ENCODE measurements at places on chromosomes 3 and 15.

DNA sequence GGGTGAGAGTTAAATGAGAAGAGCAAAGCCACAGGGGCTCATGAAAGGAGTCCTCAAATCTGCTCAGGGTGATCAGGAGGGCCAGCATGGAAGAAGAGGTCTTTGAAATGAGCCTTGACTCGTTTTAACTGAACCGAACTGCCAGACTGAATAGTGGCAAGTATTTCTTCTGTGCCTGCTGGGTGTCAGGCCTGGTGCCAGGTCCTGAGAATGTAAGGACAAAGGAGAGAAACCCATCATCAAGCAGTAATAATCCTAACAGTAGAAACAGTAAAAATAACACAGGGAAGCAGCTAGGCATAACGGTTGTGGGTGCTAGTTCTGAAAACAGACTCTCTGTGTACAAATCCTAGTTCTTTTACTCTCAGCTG lies 40.4 kb upstream of the SMAD3 start:
- no peak for DNase-seq

- no peak for DNase-seq
Measured at GRCh38 chr3:180073561-180073960, 36.8 kb upstream of the PEX5L start.

GRCh38 chr3:150357923-150358607 lies 50.0 kb upstream of the TSC22D2 start:
- no peak for DNase-seq

- DNase-seq, result no peak
Measured at GRCh38 chr3:52894756-52895155, 2.6 kb downstream of the STIMATE start.

GRCh38 chr3:127383656-127384179 lies 95.9 kb upstream of the PRR20G start:
- DNase-seq, result no peak

- DNase-seq, result no peak
Measured at GRCh38 chr3:33196538-33196937, 22.1 kb downstream of the SUSD5 start.

- no peak for DNase-seq
Measured at GRCh38 chr15:94269954-94270353, 38.6 kb downstream of the MCTP2 start.

DNA sequence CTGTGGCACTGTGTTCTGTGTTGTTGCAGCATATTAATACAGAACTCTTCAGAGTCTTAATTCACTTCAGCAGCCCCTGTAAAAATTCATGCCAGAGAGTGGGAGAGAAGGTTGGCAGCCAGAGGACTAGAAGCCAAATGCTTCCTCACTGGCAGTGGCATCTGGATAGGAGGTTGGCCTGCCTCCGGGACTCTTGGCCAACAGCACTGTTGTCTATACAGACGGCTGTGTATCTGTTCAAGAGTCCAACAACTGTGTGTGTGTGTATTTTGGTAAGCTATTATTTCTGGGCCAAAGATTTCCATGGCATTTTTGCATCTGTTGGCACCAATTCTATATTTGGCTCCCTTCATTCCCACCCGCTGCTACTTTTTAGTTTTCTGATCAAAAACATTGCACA lies 156.0 kb upstream of the SOX2 start:
- DNase-seq, result no peak

DNA sequence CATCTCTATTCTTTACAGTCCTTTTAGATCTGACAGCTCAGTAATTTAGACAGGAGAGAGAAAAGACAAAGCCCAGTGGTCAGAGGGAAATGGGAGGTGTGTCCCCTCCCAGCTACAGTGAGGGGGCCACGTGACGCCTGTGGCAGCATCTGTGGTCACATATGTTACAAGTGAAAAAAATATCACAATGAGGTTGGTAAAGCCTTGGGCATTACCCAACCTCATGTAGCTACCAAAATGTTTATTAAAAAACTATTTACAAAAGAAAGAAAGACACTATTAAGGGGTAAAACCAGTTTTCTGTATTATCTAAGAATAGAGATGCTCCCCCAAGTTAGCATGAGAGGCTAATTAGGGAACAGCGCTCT lies 42.9 kb upstream of the PLCL2 start:
- DNase-seq, result no peak

DNA sequence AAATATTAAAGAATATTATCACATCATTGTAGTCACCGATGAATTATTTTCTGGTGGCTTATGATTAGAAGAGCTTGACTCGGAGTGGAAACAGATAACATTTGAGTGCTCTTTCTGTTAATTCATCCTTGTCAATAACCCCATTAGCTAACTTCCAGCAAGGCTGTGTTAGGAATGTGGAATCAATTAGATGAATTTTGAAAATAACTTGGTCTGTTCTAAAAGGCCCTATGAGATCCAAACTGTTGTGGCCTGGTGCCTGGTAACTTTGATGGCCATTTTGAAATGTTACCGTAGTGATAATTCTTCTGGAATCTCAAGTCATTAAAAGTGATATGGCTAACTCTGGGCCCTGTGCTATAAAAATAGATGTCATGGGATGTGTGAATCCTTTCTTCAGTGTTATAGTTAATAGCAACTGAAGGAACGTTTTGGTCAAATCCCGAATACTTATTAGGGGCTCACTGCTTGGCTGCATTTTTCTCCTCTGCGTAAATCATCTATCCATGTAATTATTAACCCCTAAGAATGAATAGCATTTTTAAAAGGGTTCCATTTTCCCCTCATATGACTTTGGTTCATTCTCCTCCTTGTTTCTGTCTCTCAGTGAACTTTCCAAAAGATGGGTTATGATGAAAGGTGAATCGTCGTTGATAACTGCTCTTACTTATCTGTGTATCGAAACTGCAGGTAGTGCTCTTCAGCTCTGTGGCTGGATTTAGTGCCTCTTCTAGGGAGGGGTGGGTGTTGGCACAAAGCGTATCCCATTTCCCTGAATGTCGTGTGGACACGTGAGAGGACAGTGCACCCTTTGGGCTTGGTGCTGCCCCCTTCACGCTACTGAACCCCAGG lies 82.7 kb downstream of the IGF1R start:
- no peak for DNase-seq

GRCh38 chr3:51354172-51354571 lies 30.9 kb upstream of the MANF start:
- no peak for DNase-seq

GRCh38 chr3:43010638-43011037 lies 31.5 kb downstream of the GASK1A start:
- DNase-seq, result no peak

- DNase-seq, result no peak
Measured at GRCh38 chr3:72571052-72571451, 277.2 kb downstream of the SHQ1 start.

DNA sequence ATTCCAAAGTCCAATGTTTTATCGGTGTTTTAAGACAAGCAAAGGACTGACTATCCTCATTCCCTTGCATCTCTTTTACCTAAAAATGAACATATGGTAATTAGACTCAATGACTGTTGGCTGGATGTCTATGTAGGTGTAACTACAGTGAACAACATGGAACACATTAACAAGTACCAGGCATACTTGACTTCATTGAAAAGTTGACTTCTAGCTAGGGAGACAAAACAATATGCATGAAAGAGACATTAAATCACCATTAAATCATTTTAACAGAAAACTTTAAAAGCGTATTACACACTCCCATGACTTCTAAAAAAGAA lies 34.3 kb upstream of the ANPEP start:
- no peak for DNase-seq

- no peak for DNase-seq
Measured at GRCh38 chr3:118505784-118506183, 528.9 kb downstream of the IGSF11 start.

DNA sequence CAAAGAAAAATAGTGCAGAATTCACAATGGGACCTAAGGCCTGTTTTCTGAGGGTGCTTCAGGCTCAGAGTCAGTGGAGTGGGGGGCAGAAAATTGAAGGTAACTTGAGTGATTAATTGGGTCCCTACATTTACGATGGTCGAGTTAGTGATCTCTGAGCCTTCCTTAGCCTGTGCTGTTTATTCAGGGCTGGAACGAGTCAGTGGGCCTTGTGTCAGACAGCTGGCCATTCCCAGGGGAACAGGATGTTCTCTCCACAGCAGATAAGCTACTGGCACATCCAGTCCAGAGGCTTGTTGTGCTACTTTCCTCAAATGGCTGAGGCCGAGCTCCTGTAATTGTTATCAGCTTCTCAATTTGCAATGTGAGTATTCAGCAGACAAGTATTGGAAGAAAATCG lies 29.2 kb upstream of the CNTN3 start:
- no peak for DNase-seq

DNA sequence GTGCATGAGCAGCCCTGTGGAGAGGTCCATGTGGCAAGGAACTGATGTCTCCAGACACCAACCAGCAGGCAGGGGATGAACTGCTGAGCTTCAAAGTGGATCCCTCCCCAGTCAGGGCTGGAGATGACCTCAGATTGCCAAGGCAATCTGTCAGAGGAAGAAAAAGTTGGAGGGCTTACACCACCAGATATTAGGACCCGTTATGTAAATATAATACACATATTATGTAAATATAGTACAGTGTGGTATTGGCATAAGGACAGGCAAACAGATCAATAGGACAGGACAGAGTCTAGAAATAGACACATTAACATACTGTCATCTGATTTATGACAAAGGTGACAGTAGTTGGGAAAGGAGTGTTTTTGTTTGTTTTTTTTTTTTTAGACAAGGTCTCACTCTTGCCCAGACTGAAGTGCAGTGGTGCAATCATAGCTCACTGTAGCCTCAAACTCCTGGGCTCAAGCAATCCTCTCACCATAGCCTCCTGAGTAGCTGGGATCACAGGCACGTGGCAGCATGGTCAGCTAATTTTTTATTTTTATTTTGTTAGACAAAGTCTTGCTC lies 18.0 kb upstream of the RAB7A start:
- DNase-seq, result no peak

- DNase-seq, result no peak
Measured at GRCh38 chr3:71694358-71694999, 30.7 kb downstream of the EIF4E3 start.

- no peak for DNase-seq
Measured at GRCh38 chr3:14371573-14372474, 30.6 kb upstream of the SLC6A6 start.

- DNase-seq, result no peak
Measured at GRCh38 chr3:32483772-32484171, 18.9 kb downstream of the CMTM6 start.

GRCh38 chr3:33834096-33834453 lies 35.6 kb downstream of the PDCD6IP start:
- DNase-seq, result no peak

DNA sequence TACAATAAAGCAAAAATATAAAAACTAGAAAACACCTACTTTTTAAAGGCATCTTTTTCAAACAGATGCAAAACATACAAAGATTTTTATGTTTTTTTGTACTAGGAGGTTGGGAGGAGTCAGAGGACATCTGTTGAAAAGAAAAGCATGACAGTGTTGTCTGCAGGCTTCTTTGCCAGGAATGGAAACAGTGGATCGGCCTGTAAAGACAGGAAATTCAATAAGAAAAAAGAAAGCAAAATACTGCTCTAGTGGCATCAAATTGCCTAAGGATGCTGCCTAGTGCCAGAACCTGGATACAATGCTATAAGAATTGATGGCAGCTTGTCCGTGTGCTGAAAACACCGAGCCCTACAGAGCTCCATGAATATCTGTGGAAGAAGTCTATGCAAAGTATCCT lies 69.9 kb downstream of the TBC1D5 start:
- no peak for DNase-seq

- DNase-seq, result no peak
Measured at GRCh38 chr3:189204167-189204866, 32.5 kb downstream of the TPRG1 start.

DNA sequence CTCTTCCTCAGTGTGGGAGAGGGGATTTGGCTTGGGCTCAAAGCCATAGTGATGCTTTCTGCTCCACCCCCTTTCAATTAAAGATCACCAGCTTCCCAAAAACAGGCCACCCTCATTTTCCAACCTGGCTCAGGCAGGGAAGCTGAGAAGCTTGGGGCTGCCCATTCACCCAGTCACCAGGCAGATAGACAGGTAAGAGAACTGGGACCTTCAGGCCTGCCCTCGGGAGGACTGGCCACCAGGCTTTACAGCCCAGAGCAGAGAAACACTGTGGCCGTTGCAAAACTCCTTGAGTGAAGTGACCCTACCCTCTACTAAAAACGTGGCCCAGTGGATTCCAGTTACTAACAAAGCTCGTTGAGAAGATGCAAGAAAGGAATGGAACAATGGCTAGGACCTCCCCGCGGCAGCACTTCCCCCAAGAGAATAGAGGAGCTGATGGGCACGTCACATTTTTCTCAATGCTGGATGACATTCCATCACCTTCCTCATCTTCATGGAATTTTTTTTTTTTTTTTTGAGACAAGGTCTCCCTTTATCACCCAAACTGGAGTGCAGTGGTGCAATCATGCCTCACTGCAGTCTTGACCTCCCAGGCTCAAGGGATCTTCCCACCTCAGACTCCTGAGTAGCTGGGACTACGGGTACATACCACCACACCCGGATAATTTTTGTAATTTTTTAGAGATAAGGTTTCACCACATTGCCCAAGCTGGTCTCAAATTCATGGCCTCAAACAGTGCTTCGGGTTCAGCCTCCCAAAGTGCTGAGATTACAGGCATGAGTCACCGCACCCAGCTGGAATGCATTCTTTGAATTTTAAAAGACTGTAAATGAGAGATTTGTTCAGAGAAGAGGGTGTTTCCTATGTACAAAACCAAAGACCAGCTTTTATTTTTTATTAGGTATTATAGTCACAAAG lies 37.9 kb downstream of the LIPC start:
- DNase-seq, result no peak

- no peak for DNase-seq
Measured at GRCh38 chr3:156317462-156318074, 197.2 kb downstream of the KCNAB1 start.

- no peak for DNase-seq
Measured at GRCh38 chr15:63540449-63540848, 36.1 kb downstream of the USP3 start.

DNA sequence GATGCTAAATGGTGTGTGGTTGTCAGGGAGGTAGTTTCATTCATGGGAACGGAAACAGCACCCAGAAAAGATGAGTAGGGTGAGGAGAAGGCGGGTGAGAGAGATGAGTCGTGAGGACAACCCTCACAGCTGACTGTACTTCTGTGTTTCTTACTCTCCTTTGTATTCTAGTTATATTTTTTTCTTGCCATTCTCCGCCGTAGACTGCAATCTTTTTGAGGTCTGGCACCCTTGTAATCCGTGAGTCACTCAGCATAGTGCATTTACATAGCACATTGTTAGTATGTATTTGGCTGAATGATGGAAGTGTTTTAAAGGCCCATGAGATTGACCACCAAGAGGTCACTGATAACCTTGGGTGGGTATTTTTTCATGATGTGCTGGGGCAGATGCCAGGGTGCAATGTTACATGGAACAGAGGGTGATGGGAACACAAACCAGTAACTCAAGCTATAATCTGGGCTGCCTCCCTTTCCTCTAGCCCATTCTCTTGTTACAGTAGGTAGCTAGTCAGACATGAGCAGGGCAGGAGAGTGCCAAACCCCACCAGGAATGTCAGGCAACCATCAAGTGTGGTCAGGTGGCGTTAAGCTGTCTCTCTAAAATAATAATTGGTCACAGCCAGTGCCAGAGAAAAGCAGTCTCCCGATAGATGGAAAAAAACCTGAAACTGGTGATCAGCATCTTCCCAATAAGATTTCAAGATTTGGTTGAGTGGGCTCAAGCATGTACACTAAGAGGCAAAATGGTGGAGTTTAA lies 18.8 kb upstream of the DGKG start:
- no peak for DNase-seq

- no peak for DNase-seq
Measured at GRCh38 chr15:57897870-57898269, 167.6 kb downstream of the ALDH1A2 start.
